ENCODE measurements at places on chromosomes 3 and 15.

- peak; percentile 56 for DNase-seq
Measured at GRCh38 chr3:35946854-35947515, 307.7 kb downstream of the ARPP21 start.

GRCh38 chr15:64182859-64183370 lies 20.1 kb upstream of the PPIB start:
- DNase-seq, result no peak

- DNase-seq, result no peak
Measured at GRCh38 chr3:147417551-147418295, 8.6 kb downstream of the ZIC1 start.

DNA sequence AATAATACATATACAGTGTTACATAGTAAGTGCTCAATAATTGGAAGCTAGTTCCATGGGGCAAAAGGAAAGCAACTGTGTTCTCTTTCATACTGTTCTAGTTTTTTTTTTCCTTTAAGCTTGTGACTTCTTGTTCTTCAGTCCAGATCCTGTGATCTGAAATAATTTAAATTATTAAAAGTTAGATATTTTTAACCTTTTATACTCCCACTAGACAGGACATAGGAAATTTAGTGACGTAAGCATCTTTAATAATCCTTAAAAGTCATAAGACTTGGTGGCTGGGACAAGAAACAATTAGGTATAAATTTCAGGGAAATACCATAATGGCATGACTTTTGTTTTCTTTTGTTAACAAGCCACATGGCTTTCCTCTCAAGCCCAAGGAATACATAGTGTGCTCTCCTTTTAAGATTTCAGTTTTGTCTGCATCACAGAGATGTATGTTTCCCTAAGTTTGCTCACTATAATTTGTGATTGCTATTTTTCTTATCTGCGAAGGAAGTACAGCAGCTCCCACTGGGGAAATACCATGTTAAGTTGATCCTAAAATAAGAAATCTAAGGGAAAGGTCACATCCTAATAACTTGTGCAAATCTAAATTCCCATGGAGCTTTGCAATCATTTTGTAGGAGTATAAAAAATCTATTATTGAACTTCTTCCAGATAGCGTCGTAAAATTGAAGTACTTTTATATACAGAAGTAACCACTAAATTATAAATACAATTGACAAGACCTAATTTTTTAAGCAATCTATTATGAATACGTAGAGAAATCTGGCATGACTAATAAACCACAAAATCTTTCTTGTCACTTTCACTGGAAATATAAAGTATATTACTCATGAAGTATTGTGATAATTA lies 30.1 kb downstream of the PPARG start:
- DNase-seq, result no peak

DNA sequence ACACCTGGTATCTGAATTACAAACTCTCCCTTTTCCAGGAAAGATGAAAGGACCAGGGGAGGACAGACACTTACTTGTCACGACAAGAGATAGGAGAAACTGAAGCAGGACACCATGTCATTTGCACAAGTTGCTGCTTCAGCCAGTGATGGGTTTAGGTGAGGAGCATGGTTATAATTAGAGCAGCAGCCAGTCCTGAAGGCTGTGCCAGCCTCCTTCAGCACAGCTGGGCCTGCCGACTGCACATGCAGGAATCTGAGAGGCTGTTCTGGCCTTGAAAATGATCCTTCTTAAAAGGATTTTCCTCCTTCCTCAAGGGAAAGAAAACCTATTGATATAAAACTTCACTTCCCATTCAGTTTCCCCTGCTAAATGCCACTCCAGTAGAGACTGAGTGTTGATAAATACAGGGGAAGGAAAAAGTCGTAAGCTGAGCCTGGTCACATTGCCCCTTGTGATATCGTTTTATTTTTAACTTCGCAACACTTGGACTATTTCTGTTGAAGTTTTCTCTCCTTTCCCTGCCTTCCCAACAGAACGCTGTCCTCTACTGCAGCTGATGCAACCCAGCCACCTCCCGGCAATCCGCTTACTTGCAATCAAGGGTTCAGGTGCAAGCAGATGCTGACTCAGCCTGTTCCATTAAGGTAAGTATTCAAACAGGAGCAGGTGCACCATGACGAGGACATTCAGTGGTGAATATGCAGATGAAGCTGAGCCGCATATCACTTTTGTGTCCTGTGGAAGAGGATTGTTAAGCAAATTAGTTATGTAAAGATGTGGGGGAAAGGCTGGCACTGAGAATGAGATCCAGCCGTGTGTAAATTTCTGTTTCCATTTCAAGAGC lies at the start of gene FBXO40:
TSS of gene FBXO40 (plus strand) at position 524 of the 847 bp plus-strand sequence. CDS start 27,197 bp downstream, outside the sequence.
- DNase-seq, result peak; percentile 1

- no peak for DNase-seq
Measured at GRCh38 chr3:137304313-137305056, 346.7 kb downstream of the IL20RB start.
